Smooth muscle cell of the brain vasculature (primary cell): ENCODE measurements at places on chromosomes 16 and 17.
A peak's percentile ranks its signal among the peaks of the same experiment; 100 is the strongest.

- DNase-seq, result no peak
These were observed 20.4 kb upstream of the BEAN1 start for GRCh38 chr16:66406534-66407221.

DNA sequence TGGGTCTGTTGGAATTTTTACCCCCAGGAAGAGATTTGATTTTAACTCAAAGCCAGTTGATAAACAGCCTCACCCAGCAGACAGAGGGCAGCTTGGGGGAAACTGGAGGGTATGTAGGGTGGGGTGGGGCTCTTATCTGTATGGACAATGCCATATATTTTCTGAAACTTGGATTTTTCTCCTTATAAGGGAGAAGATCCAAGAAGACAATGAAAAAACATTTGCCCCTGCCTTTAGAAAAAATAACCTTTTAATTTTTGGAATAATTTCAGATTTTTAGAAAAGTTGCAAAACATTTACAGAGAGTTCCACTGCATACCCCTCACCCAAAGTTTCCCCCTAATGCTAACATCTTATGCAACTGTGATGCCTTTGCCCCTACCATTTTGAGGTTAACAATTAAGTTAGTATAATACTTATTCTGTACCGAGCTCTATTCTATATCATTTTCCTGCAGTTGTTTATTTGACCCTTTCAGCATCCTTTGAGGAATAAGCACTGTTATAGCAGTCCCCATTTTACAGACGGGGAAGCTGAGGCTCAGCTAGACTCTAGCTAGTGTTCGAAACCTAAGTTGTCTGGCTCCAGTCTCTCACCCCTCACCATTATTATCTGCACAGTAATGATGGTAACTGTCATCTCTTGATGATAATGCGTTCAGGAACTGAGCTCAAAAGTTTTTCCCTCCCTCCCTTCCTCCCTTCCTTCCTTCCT, 66.4 kb downstream of the PRKCB start:
- DNase-seq, result no peak

- no peak for DNase-seq
These were observed 4.2 kb upstream of the CBX4 start for GRCh38 chr17:79843474-79843815.

GRCh38 chr16:15620611-15621195, 22.3 kb downstream of the MARF1 start:
- DNase-seq, result no peak

GRCh38 chr16:54602666-54603065, 316.1 kb upstream of the IRX3 start:
- no peak for DNase-seq

DNA sequence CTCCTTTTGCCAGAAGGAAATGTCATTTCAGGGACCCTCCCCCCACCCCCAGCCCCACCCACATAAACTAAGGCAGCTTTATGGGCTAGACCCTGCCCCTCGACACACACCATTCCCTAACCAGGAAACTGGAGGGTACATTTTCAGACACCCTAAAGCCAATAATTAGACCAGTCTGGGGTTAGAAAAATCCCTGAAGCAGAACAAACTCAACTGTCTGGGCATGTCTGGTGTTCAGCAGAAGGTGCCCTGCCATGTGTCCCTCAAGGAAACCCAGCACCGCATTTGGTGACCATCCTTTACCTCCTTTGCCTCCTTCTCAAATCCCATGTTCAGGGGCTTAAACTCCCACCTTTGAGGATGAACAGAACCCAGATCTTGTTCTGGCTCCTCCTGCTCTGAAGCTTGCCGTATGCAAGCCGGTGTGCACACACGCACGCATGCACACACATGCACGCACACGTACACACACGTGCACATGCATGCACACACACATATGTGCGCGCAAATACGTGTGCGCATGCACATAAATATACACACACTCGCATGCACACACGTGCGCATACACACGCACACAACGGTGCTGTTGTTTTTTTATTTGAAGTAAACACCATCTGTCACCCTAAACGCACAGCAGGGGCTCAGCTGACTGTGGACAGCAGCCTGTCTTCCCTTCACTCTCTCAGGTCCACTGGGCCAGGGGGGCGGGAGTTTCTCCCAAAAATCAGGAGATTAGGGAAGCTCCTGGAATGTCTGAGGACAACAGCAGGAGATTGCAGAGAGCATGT, 156.8 kb upstream of the TNRC6C start:
- no peak for DNase-seq

DNA sequence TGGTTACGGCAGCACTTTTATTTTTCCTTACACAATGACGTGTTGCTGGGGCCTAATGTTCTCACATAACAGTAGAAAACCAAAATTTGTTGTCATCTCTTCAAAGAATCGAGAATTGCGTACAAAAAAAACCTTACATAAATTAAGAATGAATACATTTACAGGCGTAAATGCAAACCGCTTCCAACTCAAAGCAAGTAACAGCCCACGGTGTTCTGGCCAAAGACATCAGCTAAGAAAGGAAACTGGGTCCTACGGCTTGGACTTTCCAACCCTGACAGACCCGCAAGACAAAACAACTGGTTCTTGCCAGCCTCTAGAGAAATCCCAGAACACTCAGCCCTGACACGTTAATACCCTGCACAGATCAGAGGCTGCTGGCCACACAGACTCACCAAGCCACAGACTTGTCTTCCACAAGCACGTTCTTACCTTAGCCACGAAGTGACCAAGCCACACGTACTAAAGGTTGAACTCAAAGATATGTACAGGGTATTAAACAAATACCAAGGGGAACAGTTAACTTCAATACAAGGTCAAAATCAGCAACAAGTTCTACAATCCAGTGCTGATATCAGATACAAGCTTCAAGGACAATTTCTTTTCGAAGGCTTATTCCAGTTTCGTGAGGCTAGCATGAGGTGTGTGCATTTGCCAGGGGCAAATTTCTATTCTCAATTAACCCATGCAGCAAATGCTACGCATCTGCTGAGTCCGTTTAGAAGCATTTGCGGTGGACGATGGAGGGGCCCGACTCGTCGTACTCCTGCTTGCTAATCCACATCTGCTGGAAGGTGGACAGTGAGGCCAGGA, 2.4 kb downstream of the ACTG1 start:
- no peak for DNase-seq

- DNase-seq, result no peak
These were observed 311.3 kb downstream of the CDH13 start for GRCh38 chr16:82937926-82938520.

- DNase-seq, result no peak
These were observed 702 bp downstream of the SPN start for GRCh38 chr16:29663807-29664090.

- no peak for DNase-seq
These were observed 2.6 kb downstream of the ARHGAP17 start for GRCh38 chr16:25012525-25012991.

GRCh38 chr16:66542396-66542795, 7.5 kb downstream of the TK2 start:
- DNase-seq, result no peak

DNA sequence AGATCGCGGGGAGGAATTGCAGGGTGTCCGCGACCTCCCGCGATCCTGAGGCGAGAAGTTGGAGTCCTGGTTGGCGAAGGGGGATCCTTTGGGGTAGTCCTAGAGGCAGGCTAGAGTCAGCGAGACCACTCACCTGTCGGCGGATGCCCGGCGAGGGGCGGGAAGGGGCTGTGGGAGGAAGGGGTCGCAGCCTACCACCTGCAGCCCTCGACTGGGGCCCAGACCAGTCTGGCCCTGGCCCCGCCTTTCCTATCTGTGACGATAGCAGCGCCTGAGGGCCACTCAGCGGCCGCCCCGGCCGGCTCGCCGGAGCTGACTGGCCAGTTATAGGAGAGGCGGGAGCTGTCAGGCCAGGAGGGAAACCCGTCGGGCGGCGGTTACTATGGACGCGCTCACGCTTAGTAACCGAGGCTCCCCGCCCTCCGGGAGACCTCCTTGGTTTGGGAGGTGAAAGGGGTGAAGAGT, at the start of gene TEKT3:
TSS of gene TEKT3 (minus strand) at position 213 of the 465 bp plus-strand sequence. CDS start 10,012 bp downstream, outside the sequence.
- peak; percentile 28 for DNase-seq

DNA sequence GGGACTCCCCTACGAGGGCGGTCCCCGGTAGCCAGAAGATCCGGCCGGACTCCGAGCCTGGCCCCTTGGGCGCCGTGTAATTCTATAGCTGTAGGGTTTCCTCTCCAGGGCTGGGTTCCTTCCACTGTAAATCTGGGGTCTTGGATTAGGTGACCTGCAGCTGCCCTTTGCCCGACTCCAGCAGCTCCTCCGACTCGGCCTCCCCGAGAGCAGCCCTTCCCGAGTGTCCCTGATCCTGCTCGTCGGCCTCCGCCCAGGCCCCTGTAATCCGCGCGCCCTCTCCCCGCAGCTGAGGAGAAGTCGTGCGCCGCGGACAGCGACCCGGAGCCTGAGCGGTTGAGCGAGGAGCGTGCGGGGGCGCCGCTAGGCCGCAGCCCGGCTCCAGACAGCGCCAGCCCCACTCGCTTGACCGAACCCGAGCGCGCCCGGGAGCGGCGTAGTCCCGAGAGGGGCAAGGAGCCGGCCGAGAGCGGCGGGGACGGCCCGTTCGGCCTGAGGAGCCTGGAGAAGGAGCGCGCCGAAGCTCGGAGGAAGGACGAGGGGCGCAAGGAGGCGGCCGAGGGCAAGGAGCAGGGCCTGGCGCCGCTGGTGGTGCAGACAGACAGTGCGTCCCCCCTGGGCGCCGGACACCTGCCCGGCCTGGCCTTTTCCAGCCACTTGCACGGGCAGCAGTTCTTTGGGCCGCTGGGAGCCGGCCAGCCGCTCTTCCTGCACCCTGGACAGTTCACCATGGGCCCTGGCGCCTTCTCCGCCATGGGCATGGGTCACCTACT, 5.5 kb downstream of the TBX2 start:
- DNase-seq, result no peak

DNA sequence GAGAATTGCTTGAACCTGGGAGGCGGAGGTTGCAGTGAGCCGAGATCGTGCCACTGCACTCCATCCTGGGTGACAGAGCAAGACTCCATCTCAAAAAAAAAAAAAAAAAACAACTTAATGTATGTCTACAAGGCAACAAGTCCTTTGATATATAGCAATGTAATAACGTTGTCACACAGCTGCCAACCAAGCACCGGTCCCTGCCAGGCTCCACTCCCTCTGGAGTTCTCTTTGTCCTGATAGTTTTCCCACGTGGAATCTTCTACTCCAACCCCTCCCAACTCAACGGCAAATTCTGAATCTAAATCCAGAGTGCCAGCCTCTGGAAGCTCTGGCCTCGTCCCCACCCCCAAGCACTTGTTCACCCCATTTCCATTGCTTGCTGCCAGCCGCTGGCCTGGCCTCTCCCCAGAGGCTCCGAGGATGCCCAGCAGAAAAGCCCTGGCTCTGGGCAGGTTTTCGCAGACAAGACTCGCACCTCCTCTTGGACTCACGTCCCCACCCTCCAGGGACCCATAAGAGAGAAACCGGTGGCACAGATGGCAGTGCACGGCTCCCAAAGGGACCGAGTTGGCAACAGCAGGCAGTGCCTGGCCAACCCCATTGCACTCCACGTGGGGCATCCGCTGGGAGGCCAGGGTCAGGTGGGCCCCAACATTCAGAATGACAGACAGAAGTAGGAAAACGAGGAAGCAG, 15.9 kb upstream of the CBX2 start:
- DNase-seq, result no peak

GRCh38 chr16:52069866-52070265, 477.1 kb downstream of the TOX3 start:
- peak; percentile 2 for DNase-seq

DNA sequence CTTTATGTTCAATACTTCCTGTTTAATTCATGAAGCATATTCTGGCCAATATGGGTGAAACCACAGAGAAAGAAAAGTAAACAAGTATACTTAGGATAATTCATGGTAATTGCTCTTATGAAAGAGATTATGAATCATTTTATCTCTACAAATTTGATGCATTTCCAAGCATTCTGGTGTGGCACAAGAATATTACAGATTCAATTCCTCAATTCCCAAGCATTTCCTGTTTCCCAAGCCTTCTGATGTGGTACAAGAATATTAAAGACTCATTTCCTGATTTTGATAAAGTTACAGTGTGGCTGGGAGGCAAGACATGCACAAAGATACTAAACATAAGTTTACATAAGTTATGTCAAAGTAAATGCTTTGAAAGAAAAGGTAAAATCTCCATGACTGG, 126.1 kb upstream of the NUDT7 start:
- no peak for DNase-seq

DNA sequence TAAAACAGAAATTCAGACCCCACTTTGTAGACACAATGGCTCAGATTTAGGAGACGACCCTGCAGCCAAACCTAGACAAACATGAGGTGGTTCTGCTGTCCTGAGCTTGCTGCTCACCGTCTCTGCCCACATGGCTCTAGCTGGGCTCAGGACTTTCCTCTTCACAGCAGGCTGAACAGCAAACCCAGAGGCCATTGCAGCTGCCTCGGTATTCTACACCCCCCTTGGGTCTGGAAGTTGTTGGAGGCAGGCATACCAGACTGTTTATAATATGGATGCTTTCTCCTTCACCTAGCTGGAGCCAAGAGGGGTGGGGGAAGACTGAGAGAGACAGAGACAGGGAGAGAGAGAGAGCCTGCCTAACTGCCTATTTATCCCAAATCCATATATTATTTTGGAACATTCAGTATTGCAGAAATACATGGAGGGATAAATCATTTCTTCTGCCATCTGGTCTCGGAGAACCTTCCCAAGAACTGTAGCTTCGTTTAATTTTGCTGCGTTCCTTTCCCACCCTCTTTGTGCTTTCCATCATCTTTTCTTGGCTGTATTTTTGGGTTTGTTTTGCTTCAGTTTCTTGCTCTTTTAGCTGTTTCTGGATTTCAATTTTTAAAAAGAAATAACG, 628.2 kb upstream of the RBFOX1 start:
- no peak for DNase-seq

DNA sequence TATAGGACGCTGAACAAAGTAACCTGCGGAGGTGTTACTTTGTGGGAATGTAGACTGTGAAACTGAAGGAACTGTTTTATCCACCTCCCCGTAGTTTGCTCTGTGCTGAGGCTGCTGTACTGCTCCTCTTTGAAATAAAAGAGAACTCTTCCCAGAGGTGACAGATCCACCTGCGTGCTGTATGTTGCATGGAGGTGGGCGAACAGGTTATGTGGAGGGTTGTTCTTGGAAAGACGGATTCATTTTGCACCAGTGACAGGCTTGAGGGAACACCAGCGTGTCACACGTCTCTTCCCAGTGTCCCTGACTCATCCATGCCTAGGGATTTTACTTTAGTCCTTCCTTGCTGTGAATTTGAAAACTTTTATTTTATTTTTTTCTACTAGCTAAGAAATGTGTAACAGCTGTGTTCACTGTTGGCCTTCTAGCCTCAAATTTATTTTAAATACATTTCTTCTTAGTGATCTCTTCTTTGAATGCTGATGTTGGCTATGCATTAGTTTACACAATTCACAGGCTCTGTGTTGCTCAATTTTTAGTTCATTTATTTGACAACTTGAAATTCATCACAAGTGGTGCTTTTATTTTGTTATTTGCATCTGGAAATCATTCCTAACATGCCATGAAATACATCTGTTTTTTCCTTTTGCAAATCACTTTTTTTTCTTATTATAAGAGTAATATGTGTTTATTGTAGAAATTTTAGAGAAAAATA, 512.4 kb downstream of the CDH13 start:
- DNase-seq, result no peak

GRCh38 chr16:12611006-12611477, 192.6 kb downstream of the CPPED1 start:
- DNase-seq, result no peak

- no peak for DNase-seq
These were observed 440.6 kb upstream of the DYNLRB2 start for GRCh38 chr16:80100186-80100585.
